Breast epithelium (tissue), 4 donors: ENCODE measurements at places on chromosomes 7 and 10.

DNA sequence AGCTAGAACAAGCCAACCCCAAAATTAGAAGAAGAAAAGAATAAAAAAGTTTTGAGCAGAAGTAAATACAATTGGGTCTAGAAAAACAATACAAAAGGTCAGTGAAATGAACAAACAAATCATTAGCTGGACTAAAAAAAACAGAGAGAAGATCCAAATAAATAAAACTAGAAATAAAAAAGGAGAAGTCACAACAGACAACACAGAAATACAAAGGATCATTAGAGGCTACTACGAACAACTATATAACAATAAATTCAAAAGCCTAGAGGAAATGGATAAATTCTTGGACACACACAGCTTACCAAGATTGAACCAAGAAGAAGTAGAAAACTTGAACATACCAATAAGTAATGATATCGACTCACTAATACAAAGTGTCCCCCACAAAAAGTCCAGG, 13.4 kb upstream of the ADRA2A start:
- no peak overlapping the region for H3K4me3 ChIP-seq
- H3K27ac ChIP-seq, result no peak overlapping the region
- H3K27me3 ChIP-seq, result no peaks in the 10 kb centered on the region
- DNase-seq, result no peak
- H3K4me1 ChIP-seq, result no peaks in the 10 kb centered on the region
- no peaks in the 10 kb centered on the region for H3K36me3 ChIP-seq

DNA sequence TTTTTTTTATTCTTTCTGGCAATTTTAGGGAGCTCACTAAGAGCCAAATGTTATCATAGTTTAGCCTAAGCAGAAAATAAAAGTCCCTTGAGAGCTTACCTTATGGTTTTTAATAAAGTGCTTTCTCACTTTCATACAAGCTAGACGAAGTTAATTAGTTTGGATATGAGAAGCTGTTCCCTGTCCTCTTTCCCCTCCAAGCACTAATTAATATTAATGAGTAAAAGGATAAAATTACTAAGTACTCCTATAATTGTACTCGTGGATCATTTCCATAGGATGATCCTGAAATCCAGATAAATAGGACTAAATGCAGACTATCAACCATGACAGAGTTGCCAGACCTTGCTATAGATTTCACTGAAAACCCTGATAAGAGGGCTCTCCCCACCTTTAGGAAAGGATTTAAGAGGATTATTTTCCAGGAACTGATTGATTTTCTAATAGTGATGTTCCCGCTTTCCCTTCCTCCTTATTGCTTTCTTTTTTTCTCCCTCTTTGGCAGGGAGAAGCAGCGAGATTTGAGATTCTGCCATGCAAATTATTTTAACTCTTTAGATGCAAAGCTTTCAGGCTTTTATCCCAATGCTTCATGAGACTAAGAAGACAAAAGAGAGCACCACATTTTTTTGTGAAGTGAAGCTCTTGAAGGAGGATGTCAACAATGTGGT, 58.3 kb upstream of the HECW1 start:
- DNase-seq, result no peak
- H3K4me3 ChIP-seq, result no peak overlapping the region
- no peaks in the 10 kb centered on the region for H3K4me1 ChIP-seq
- no peaks in the 10 kb centered on the region for H3K36me3 ChIP-seq

DNA sequence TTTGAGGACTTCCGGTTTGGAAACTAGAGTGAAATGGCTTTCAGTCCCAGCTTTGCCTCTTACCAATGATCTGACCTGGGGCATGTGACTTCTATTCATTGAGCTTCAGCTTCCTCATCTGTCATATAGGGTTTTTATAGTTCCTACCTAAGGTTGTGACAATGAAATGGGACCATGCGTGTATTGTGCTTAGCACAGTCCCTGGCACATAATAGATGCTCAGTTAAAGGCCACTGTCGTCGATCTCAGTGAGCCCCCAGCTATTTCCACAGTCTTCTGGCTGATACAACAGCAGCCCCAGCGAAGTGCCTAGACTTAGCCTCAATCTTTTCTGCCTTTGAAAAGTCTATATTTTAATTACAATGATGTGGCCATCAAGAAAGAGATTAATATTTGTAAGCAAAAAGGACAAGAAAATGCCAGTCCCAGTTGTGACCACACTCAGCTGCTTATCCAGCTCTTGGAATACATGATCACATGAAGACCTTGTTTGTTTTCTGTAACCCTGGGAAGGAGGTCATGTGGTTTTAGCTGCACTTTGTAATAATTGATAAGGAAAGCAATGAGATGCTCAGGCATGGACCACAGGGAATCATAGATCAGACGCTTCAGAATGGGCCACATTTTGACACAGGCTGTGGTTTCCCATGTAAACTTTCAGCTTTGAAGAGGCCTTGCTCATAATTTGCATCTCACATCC, 44.6 kb downstream of the VWA2 start:
- H3K36me3 ChIP-seq, result no peaks in the 10 kb centered on the region
- DNase-seq, result no peak
- H3K27me3 ChIP-seq, result no peaks in the 10 kb centered on the region
- H3K4me1 ChIP-seq, result no peaks in the 10 kb centered on the region

GRCh38 chr7:45593121-45593541, 19.0 kb downstream of the ADCY1 start:
- H3K36me3 ChIP-seq, result no peaks in the 10 kb centered on the region
- H3K27ac ChIP-seq, result no peak overlapping the region
- no peak overlapping the region for H3K4me3 ChIP-seq
- DNase-seq, result no peak
- no peaks in the 10 kb centered on the region for H3K27me3 ChIP-seq
- no peaks in the 10 kb centered on the region for H3K4me1 ChIP-seq

DNA sequence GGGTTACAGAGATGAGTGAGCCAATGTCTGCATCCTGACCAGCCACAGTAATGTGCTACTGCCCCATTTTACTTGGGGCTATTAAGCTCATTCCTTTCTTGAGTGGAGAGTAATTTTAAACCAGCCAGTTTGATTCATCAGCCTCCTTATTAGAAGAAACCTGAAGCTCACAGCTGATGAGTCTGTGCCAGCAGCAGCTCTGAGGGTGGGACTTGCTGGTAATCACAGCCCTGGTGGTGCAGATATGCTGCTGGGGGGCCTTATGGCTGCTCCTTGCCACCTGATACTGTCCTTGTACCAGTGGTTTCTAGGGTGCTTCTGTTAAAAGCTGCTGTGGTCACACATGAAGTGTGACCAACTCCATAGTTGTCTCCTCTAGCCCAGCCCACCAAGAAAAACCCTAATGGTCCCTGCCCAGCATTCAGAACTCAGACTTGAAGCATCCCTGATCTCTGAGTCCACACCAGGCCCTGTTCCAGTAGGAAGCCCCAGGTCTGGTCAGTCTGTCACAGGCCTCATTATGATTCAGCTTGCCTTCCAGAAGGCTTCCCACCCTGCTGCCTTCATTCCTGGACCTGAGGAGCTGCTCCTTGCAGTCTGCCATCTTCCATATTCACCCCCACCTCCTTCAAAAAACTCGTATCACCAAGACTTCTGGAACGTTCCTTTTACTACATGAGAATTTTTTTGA, 28.9 kb upstream of the RBM20 start:
- H3K36me3 ChIP-seq, result no peaks in the 10 kb centered on the region
- no peak overlapping the region for H3K4me3 ChIP-seq
- H3K4me1 ChIP-seq, result no peaks in the 10 kb centered on the region
- H3K27me3 ChIP-seq, result no peaks in the 10 kb centered on the region

DNA sequence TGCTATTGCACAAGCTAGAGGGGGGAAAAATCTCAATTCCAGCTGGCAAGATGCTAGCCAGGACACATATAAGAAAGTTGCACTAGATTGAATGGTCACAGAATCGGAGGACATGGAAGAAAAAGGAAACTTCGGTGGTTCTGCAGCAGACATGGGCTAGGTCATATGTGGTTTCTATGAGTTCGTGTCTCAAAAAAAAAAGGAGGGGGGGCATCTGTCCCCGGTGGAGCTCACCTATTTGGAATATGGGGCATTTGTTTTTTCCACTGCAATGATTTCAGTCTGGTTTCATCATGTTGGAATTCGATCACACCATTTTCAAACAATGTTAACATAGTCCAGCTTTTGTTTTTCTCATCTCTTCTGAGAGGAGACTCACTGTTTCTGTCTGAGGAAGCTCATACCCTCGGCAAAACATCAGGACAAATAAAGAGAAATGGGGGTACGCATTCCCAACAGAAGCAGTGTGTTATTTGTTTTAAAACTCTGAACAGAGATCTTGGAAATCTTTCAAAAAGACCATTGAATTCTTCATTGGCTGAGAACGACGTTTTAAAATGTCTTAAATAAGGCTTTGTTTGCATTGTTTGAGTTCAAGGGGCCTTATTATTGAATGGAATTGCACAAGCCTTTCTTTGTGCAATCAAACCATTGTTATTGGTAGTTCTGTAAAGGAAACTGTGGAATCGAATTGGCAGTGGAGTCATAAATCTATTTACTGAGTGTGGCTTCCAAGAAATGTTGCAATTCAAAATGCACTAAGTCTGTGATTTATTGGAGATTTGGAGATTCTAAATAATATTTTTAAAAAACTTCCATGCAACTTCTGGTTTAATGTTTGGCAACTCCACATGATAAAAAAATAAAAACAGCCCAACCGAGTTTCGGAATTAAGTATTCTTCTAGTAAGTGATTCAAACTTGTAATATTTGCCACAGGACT, 173.2 kb downstream of the RTKN2 start:
- no peak overlapping the region for H3K4me3 ChIP-seq
- no peaks in the 10 kb centered on the region for H3K27me3 ChIP-seq
- DNase-seq, result no peak
- H3K27ac ChIP-seq, result peak overlapping the region; percentile 71
- peaks cover 9% of the 10 kb centered on the region for H3K36me3 ChIP-seq

DNA sequence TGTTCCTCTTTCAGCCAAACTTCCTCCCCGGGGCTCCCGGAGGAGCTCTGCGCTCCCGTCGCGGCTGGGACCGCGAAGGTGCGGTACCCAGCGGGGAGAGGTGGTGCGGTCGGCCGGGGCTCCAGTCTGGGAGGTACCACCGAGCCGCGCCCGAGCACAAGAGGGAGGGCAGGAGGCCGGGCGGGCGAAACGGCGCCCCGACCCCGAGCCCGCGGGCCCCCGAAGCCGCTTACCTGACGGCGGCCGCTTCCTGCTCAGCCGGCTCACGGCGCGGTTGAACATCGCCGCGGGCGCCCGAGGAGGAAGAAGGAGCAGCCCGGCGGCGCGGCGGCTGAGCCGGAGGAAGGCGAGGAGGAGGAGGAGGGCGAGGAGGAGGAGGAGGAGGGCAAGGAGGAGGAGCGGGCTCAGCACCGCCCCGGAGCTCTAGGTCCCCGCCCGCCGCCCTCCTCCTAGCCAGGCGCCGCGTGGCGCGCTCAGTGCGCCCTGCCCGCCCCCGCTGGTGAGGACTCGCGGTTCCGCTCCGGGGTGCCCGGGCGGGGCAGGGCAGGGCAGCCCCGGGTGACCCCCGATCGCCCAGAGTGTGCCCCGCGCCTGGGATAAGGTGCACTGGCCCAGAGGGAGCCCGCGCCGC, at the start of gene RGS10:
Gene RGS10, minus strand, starts transcription at position 363 of the 631 bp plus-strand sequence. Its CDS starts 81 bp downstream, at position 282.
- DNase-seq, result no peak
- H3K27ac ChIP-seq, result peak within 1 kb of the TSS; percentile 75
- H3K27me3 ChIP-seq, result no peaks in the 10 kb centered on the region
- no peaks in the 10 kb centered on the region for H3K36me3 ChIP-seq

DNA sequence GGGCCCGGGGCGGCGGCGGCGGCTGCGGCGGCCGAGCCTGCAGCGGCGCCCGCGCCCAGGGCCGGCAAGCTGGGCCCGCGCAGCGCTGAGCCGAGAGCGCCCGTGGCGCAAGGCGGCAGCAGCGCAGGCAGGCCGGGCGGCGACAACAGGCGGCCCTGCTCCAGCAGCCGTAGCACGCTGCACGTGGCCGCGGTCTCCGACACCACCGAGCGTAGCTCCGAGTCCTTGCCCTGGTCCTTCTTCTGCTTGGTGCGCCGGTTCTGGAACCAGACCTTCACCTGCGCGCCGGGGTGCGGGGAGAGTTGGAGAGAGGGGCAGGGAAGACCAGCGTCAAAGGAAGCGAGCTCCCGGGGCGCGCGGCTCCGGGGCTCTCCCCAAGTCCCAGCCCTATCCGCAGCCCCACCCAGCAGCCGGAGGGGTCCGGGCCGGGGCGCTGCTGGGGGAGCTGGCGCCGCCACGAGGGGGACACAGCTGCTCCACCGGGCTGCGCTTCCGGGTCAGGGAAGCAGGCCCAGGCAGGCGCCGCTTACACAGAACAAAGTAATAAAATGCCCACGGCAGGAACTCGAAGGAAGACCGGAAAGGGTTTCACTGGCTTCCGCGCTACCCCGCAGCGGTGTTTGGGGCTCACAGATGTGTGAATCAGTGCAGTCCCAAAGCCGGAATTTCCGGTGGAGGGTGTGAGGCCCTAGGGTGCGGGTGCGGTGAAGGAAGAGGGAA, 3.6 kb downstream of the VAX1 start:
- no peak overlapping the region for H3K27ac ChIP-seq
- no peak overlapping the region for H3K4me3 ChIP-seq
- DNase-seq, result no peak
- H3K4me1 ChIP-seq, result peaks cover 15% of the 10 kb centered on the region
- peaks cover 96% of the 10 kb centered on the region for H3K27me3 ChIP-seq

DNA sequence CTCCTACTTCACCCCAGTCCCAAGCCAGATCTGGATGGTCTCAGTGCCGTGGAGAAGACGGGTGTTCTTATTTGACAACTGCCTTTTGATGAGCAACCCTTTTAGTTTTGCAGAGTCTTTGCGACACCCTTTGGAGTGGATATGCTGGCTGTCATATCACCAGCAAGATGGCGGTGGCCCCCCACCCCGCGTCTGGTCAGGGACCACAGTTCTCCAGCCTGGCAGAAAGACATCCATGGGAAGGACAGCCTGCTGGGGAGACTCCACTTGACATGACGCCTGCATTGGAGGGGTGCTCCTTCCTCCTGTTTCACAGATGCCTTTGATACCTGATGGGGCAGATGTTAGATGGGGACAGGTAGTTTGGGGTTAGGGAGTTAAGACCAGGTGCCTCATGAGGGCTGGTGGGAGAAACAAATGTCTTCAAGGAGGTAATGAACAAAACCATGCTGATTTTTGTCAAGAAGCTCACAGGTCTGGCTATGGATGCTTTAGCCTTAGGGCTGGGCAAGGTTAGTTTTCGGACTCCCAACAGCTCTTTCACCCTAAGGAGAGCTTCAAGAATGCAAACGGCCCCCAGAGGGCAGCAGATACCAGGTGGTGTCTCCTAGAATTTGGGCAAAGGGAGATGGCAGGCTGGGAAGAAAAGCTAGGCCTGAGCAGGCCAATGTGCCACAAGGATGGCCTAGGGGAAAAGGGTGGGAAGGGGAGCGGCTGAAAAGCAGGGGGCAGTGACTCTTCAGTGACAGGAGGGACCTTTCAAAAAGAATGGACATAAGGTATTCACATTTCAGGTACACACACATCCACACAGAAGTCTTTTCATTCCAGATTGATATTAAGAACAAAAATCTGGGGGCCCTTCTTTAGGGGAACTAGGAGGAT, 95.2 kb downstream of the CLEC2L start:
- no peaks in the 10 kb centered on the region for H3K4me1 ChIP-seq
- no peak for DNase-seq
- H3K27ac ChIP-seq, result no peak overlapping the region
- no peaks in the 10 kb centered on the region for H3K27me3 ChIP-seq
- no peaks in the 10 kb centered on the region for H3K36me3 ChIP-seq

- no peaks in the 10 kb centered on the region for H3K36me3 ChIP-seq
- H3K27ac ChIP-seq, result no peak overlapping the region
- no peak overlapping the region for H3K4me3 ChIP-seq
- H3K27me3 ChIP-seq, result no peaks in the 10 kb centered on the region
These were observed 8.1 kb downstream of the HERC4 start for GRCh38 chr10:68067029-68067428.

- no peak overlapping the region for H3K27ac ChIP-seq
- no peaks in the 10 kb centered on the region for H3K27me3 ChIP-seq
- H3K36me3 ChIP-seq, result no peaks in the 10 kb centered on the region
- H3K4me3 ChIP-seq, result no peak overlapping the region
- H3K4me1 ChIP-seq, result no peaks in the 10 kb centered on the region
- DNase-seq, result no peak
These were observed 115.4 kb downstream of the MDFIC start for GRCh38 chr7:115037128-115037802.
